ENCODE measurements at places on chromosomes 3 and 15.
A peak's percentile ranks its signal among the peaks of the same experiment; 100 is the strongest.

DNA sequence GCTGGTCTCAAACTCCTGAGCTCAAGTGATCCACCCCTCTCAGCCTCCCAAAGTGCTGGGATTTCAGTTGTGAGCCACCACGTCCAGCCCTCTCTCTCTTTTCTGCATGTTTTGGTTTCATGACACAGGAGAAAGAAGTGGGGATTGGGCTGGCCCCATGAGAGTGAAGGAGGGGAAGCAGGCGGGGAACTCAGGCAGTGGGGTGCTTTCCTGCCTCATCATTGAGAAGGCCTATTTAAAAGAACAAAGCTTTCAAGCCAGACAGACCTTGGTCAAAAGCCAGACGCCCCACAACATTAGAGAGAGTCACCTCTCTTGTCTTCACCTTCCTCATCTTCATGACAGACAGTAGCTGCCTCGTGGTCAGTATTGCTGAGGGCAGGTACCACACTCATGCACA, 15.9 kb downstream of the PSTPIP1 start:
- H3K4me3 ChIP-seq, result no peak overlapping the region
- H3K27me3 ChIP-seq, result peaks cover 11% of the 10 kb centered on the region
- DNase-seq, result no peak
- no peaks in the 10 kb centered on the region for H3K4me1 ChIP-seq
- peaks cover 2% of the 10 kb centered on the region for H3K36me3 ChIP-seq

DNA sequence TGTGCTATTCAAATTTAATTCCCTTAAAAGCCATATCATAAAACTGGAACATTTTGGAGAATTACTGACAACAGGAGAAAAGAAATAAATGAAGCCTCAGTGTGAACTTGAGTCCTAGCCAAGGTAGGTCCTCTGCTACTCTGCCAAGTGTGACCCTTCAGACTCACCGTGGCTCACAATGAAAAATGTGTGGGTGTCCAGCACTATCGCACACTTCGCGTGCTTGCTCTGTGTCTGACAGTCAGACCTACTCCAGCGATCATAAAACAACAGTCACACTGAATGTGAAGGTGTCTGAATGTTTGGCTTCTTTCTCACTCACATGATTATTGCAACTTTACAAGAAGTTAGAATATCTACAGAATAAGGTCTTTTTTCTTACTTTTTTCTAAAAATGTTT, 65.8 kb upstream of the TRA2B start:
- no peak overlapping the region for H3K4me3 ChIP-seq
- no peaks in the 10 kb centered on the region for H3K36me3 ChIP-seq
- H3K27ac ChIP-seq, result no peak overlapping the region
- no peak for DNase-seq
- peaks cover 15% of the 10 kb centered on the region for H3K27me3 ChIP-seq

- H3K27me3 ChIP-seq, result no peaks in the 10 kb centered on the region
- no peak overlapping the region for H3K4me3 ChIP-seq
- no peak for DNase-seq
- peak overlapping the region; percentile 67 for H3K27ac ChIP-seq
- H3K36me3 ChIP-seq, result no peaks in the 10 kb centered on the region
These were observed 3.9 kb upstream of the RBSN start for GRCh38 chr3:15102836-15103235.

GRCh38 chr15:63449731-63450130, 54.7 kb upstream of the USP3 start:
- DNase-seq, result no peak
- H3K36me3 ChIP-seq, result no peaks in the 10 kb centered on the region
- no peak overlapping the region for H3K4me3 ChIP-seq
- H3K4me1 ChIP-seq, result peaks cover 9% of the 10 kb centered on the region
- no peak overlapping the region for H3K27ac ChIP-seq

GRCh38 chr3:134690226-134690625, 39.4 kb upstream of the KY start:
- H3K4me3 ChIP-seq, result no peak overlapping the region
- H3K36me3 ChIP-seq, result no peaks in the 10 kb centered on the region

DNA sequence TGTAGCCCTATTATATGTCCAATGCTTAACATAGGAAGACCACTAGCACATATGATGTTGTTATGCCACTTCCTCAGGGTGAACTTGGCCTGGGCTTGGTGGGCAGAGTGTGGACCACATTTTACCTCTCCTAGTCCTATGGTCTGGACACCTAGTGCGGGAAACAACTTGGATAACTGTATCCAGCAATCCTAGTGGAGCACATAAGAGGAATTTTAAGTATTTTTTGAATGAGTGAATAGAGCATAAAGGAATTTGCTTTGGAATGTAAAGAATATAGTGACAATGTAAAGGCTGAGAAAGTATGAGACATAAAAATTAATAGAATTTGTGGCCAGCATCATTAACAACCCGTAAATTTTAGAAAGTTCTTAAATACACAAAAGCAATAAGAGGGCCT, 528.9 kb downstream of the IGSF11 start:
- H3K36me3 ChIP-seq, result no peaks in the 10 kb centered on the region
- no peak overlapping the region for H3K4me3 ChIP-seq
- DNase-seq, result no peak
- H3K4me1 ChIP-seq, result peaks cover 20% of the 10 kb centered on the region
- H3K27ac ChIP-seq, result peak overlapping the region; percentile 64
- H3K27me3 ChIP-seq, result no peaks in the 10 kb centered on the region

DNA sequence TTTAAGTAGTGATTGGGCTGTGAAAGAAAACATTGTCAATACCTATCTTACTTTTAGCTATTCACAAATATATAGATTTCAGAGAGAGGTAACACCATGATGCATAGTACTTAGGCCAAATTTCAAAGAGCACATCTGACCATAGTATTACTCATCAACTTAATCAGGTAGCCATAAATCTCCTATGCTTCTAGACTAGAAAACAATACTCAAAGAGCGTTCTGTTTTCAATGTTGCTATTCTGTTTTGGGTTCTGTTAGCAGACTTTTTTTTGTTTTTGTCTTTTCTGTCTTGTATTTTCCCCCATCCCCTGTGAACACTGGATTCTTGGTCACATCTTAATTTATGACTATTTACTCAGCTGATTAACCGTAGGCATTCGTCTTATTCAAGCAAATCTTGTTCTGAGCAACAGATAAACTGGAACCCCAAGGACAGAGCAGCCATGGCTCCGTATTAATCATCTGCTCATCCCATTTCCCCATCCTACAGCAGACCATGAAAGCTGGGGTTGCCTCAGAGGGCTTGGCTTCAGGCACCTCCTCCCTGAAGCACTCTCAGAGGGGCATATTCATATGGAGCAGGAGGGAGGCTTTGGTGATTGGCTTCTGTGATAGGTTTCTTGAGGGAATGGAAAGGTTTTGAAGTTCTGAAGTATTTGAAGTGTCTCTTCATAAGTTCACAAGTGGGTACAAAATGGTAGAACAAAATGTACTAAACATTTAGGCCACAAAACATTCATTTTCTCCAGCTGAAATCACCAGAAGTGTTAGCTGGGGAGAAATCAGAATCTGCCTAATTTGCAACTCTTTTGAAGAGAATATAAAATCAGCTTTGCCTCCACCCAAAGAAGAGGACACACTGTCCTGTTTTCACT, 105.3 kb downstream of the TNIK start:
- H3K4me3 ChIP-seq, result no peak overlapping the region
- H3K4me1 ChIP-seq, result peaks cover 52% of the 10 kb centered on the region
- no peak overlapping the region for H3K27ac ChIP-seq
- DNase-seq, result no peak

All from chondrocyte (in vitro differentiated cells).